ENCODE measurements at places on chromosomes 5 and 9.

GRCh38 chr9:78030553-78031443 lies 813 bp downstream of the GNAQ start:
- DNase-seq = no peak

GRCh38 chr5:72071906-72072305 lies 35.4 kb upstream of the MAP1B start:
- no peak for DNase-seq

DNA sequence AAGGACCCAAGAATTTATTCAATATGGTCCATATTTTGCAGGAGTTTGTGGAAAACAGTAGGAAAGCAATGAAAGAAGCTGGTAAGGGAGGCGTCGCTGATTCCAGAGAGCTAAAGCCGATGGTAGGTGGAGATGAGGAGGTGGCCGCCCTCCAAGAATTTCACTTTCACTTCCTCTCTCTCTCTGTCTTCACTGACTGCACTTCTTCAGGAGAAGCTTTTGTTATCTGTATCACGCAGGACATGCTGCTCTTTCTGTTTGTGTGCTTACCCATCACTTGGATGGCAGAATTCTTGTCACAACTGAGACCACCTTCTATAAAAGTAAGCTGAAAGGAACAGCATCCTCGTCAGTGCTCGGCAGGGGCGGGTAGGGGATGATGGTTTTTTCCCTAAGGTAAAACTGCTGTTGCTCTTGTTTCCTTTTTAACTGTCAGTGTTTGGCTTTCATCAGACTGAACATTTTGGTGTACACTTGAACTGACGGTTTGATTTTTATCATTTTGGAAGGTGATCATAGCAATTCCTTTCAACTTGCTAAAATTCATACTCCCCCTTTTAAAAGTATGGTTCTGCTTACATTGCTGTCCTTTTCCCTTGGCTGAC lies 62.4 kb upstream of the FSD1L start:
- DNase-seq = no peak

- no peak for DNase-seq
Observed at GRCh38 chr9:135448663-135449100, 30.9 kb upstream of the PPP1R26 start.

DNA sequence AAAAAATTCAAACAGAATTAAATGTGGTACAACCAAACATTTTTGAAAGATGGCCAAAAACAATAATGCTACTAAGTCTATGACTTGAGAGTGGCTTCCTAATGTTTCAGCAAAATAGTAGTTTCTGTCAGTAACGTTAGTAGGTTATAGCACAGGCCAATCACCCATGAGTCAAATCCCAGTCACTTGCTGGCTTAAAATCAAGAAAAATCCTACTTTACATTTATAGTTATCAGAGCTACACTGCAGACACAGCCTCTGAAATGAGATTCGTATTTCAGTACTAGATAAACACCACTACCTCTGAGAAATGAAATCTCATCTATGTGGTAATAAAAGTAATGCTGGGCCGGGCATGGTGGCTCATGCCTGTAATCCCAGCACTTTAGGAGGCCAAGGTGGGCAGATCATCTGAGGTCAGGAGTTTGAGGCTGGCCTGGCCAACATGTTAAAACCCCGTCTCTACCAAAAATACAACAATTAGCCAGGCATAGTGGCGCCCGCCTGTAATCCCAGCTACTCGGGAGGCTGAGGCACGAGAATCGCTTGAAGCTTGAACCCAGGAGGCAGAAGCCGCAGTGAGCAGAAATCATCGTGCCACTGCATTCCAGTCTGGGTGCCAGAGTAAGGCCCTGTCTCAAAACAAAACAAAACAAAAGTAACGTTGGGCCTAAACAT lies 6.1 kb downstream of the ZDHHC21 start:
- no peak for DNase-seq

GRCh38 chr5:150167908-150168307 lies 1.3 kb downstream of the CDX1 start:
- DNase-seq = no peak

DNA sequence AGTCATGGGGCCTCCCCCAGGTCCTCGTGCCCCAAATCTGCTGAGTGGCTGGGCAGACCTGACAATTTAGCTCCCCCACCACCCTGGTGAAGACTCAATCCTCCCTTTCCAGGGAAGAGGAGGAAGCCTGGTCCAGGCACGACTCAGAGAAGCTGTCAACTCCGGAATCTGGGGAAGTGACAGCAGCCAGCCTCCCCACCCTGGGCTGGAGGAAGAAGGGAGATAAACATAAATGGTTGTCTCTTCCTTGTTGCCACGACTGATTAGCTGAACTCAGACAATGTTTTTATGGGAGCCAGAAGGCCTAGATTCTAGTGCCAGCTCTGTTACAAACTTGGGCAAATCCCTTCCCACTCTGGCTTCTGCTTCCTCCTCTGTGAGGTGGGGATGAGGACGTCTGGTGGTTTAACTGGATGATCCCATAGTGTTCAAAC lies 15.4 kb downstream of the CCDC69 start:
- no peak for DNase-seq

GRCh38 chr5:172939611-172940267 lies 19.5 kb upstream of the RPL26L1 start:
- DNase-seq = no peak

DNA sequence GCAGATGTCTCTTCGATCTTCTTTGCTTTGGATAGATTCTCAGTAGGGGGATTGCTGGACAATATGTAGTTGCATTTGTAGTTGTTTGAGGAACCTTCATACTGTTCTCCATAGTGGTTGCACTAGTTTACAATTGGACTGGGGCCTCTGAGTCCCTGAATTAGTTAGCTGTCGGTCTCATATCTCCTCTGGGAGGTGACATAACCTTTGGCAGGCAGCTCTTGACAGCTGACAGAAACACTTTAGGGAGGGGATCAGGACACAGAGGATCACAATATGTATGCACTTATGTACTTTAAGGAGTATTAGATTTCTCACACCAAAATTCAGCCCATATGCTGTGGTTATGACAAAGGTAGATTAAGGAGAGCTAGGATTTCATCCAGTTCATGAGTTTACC lies 1279.9 kb upstream of the DMAC1 start:
- no peak for DNase-seq
